ENCODE measurements at places on chromosomes 2 and 18.
A peak's percentile ranks its signal among the peaks of the same experiment; 100 is the strongest.

- DNase-seq, result no peak
Observed at GRCh38 chr2:85963068-85963467, 74.3 kb upstream of the ST3GAL5 start.

GRCh38 chr18:58177004-58177717 is 133.1 kb downstream of the NEDD4L start:
- DNase-seq, result peak; percentile 23

DNA sequence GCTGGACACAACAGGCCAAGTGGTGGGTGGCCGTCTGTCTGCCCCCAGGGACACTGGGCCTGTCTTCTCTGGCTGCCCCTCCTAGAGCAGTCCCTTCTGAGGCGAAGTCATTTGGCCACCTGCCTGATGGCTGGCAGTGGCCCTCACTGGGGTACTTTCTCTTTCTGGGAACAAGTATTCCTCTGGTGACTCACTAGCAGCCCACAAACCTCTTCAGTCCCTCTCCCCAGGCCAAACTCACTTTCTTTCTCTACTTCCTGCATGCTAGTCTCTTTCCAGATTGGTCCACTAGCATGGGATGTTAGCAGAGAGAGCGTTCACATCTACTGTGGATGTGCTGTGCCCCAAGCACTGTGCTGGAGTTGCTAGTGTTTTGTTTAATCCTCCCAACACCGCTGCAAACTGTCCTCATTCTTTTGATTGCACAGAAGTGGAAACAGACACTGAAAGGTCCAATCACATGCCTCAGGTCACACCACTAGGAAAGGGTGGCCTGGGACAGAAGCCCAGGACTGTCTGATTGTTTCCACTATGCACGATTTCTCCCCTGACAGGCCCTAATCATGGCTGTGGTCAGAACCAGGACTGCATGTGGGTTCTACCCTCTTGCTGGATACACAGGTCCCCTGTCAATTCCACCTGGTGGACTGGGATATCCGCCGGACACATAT is 5.2 kb downstream of the DYSF start:
- DNase-seq, result no peak

- no peak for DNase-seq
Observed at GRCh38 chr2:128777196-128778035, 458.7 kb upstream of the HS6ST1 start.

GRCh38 chr18:68564351-68564750 is 150.6 kb downstream of the TMX3 start:
- no peak for DNase-seq

GRCh38 chr2:139613264-139613663 is 833.1 kb upstream of the NXPH2 start:
- no peak for DNase-seq

GRCh38 chr2:2399396-2399795 is 68.3 kb upstream of the MYT1L start:
- no peak for DNase-seq

- DNase-seq, result no peak
Observed at GRCh38 chr2:1676913-1677820, 67.1 kb downstream of the PXDN start.

- DNase-seq, result no peak
Observed at GRCh38 chr2:179991344-179991743, 15.8 kb downstream of the CWC22 start.

GRCh38 chr2:48597492-48597891 is 20.2 kb upstream of the GTF2A1L start:
- DNase-seq, result no peak

DNA sequence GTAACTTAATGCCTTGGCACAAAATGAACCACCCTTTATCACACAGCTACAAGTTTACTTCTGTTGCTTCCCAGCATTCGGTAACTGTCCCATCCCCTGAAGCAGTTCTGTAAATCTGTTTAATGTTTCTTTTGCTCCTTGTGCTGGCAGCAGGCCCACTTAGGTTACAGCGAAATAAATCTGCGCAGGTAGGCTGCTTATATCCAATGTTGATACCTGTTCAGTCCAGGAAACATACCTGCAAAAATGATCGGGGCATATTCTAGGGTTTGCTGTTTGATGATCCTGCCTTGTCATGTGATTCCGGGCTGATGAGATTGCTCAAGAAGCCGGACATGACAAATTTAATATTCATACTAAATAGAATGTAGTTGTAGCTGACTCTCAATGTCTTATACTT is 23.3 kb downstream of the PELI1 start:
- no peak for DNase-seq

GRCh38 chr2:132766573-132766972 is 96.6 kb upstream of the LYPD1 start:
- no peak for DNase-seq

- DNase-seq, result no peak
Observed at GRCh38 chr18:47427923-47428637, 176.6 kb upstream of the SKOR2 start.

GRCh38 chr18:48300463-48300961 is 108.7 kb downstream of the ZBTB7C start:
- DNase-seq, result no peak

DNA sequence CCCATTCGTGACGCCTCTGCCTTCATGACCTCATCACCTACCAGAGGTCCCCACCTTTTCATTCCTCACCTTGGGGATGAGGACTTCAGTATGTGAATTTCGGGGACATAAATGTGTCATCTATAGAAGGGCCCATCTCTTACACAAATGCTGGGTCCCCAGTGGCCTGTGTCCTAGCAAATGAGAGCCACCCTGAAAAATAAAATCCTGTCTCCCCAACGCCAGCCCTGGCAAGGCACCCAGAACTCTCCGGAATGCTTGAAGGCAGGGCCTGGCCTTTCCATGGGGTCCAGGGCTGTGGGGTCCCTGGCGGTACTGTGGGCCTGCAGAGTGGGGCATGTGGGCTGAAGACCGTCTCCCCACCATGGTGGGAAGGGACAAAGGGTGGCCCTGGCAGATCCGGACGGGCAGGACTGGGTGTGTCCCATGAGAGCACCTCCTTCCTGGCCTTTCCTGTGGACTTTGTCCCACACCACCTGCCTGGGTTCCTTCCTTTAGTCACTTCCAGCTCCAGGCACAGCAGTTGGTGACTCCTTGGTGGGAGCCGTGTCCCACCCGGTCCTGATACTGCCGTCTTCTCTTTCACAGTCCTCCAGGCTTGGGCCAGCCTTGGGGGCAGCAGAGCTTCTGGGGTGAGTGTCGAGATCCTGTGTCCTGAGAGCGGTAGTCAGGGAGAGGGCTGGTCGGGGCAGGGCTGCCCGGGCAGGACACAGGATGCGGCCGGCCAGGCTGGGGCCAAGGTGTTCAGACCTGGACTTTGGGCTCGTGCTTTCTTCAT is 18.6 kb downstream of the CAPN10 start:
- no peak for DNase-seq

- DNase-seq, result no peak
Observed at GRCh38 chr2:64914735-64915509, 74.3 kb upstream of the SLC1A4 start.

GRCh38 chr2:159614534-159615366 is 1.6 kb downstream of the BAZ2B start:
- DNase-seq, result peak; percentile 88

DNA sequence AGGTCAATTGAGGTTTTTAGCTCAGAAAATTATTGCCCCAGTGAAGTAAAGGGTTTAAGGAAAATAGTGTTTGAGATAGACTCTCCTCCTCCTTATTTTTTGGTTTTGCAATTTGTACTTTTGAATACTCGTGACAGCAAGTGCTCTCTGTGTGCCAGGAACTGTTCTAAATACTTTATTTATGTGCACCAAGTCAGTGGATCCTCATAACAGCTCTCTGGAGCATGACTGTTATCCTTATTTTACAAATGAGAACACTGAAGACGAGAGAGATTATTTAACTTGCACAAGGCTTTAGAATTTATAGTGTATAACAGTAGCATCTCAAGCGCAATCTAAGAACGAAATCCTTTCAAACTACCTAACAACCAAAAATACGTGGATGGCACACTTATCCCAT is 24.7 kb downstream of the BABAM2 start:
- DNase-seq, result no peak

DNA sequence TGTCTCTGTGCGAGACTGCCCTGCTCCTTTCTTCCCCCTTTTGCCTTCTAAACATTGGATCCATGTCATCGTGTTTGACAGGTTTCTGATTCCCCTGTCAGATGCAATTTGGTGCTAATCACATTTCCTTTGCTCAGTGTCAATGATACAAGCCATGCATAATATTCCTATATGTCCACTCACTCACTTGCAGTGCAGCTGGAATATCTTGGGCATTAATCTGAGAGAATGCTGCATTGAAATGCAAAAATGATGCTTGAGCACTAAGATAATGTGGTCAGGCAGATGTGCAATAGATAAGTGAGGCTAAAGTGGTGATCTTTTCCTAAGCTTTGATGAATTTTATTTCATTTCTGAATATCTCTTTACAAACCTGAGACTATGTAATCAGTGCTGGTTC is 375.5 kb downstream of the PARD3B start:
- DNase-seq, result no peak

DNA sequence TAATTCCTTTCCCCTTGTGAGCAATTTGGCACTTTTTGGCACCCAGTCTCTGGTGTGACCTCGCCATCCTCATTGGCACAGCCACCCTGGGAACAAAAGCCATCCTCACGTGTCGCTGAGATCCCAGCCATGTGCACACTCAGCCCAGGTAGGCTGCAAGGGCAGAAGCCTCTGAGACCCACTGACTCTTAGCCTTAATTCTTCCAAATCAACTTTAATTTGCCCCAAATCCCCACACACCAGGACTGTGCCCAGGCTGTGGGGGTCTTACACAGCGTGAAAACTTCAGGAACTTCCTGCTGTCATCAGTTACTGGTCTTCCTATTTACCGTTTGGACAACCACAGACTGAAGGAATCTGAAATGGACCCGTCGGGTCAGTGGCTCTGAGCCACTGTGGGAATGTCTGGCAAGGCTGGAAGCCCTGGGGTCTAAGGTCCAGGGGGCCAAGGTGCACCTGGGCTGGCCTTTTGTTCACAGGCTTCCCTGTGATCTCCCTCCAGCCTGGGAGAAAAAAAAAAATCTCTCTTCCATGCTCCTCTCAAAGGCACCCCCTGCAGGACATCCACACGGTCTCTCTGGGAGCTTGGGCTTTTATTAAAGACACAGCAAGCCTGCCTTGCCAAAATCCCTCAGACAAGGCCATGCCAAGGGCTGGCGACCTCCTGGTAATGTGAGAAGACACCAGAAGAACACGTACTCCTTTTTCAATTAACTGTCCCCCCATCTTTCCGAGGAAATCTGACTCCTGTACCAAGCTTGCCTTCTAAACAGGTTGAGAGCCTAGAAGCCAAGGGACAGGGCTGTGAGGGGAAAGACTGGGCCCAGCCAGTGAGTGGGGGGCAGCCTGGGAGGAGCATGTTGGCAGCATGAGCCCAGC is 42.1 kb upstream of the LAPTM4A start:
- DNase-seq, result peak; percentile 28

DNA sequence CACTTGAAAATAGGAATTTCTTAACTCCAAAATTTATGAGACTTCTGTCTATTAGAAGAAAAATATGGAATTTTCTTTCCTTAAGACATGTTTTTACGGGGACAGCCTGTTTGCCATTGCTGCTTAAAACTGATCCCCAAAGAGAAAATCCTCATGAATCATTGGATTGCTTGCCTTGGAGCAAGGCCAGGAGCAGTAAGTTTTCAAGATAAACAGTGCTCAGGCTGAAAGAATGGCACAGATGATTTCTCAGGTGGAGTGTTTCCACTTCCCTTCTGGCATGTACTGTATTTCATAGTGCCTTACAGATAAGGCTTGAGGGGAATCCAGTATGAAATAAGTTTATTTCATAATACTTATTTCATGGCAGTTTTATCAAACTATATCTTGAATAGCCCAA is 74.3 kb upstream of the MMADHC start:
- DNase-seq, result no peak

- no peak for DNase-seq
Observed at GRCh38 chr2:46269544-46270273, 27.5 kb upstream of the EPAS1 start.

GRCh38 chr2:634041-634440 is 43.2 kb downstream of the TMEM18 start:
- no peak for DNase-seq

Data from pons (tissue), 1 donor.